ENCODE measurements at places on chromosomes 5 and 9.

DNA sequence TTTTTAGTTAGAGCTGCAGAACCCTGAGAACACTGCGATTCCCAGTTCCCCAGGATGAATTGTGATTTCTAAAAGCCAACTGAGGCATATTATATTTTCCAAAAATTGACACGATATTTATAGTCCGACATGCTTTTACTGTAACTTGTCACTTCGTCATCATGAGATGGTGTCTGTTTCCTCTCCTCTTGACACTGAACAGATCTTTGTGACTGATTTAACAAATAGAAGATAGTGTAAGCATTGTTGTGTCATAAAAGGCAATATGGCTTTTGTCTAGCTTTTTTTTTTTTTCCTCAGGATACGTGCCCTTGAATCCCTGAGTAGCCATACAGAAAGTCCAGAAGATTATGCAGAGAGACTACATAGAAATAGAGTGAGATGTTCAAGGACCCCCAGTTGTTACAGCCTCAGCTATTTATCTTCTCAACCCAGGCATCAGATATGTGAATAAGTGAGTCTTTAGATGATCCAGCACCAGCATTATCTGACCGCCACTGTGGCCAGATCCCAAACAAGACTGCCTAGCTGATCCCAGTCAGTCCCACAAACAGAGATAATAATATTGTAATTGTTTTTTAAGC is 27.8 kb upstream of the CCL21 start:
- DNase-seq = no peak

DNA sequence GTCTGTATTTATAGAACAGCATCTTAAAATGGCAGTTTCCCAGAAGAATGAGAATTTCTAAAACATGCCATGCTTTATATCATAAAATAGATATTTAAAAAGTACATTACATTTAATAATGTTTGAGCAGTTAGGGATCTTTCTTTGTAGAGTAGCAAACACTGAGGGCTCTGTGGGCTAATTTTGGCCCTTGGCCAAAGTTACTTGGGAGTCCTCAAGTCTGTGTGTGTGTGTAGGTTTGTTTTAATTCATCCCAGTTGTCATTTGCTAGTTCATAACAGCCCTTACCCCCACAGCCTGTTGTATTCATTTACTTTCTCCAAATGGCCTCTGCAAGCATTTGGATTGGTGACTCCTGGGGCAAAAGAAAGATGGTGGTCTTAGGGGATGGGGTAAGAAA is 576.4 kb upstream of the SGCD start:
- no peak for DNase-seq

GRCh38 chr9:127159325-127159801 is 36.9 kb upstream of the ANGPTL2 start:
- no peak for DNase-seq

DNA sequence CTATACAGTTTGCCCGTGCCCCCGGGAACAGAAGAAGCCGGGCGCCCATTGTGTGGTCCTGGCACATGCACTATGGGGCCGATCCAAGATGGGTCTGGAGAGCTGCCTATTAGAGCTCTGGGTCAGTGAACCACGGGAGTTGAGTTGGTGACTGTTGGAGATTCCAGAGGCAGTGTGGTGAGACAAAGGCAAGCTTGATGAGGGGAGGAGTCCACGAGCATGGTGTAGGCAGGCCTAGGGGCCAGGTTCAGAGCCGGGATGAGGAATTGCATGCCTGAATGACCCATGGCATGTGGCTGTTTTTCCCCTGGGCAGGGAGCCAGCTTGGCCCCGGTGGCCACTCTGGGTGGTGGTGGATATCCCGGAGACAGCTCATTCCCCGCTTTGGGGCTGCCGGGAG is 84.4 kb upstream of the STC2 start:
- no peak for DNase-seq

- no peak for DNase-seq
These were observed 659.9 kb downstream of the ISL1 start for GRCh38 chr5:52043137-52043536.

DNA sequence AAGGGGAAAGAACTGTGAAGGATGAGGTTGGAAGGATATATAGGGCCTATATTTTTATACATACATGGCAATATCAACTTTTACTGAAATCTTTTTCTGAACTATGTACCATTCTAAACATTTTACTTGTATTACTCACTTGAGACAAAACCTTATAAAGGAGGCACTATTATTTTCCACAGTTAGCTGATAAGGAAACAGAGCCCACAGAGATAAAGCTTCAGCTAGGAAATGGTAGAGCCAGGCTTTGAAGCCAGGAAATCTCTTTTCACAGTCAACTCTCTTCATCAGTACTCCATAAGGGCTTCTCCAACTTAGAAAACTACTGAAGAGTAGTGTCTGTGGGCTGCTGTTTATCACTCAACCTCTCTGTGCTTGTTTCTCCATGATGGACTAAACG is 613.7 kb downstream of the PRELID2 start:
- no peak for DNase-seq

DNA sequence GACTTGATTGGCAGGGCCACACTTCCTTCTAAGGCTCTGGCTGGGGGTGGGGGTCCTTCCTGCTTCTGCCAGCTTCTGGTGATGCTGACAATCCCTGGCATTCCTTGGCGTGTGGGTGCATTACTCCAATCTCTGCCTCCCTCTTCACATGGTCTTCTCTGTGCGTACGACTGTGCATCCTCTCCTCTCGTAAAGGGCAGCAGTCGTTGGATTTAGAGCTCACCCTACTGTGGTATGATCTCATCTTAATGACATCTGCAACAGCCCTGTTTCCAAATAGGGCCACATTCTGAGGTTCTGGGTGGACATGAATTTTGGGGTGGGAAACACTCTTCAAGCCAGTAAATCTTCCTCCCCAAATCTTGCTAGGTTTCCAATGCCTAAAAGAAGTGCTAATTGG is 36.8 kb downstream of the ROPN1L start:
- no peak for DNase-seq

Measured in activated CD8-positive, alpha-beta memory T cell treated with anti-CD3 and anti-CD28 coated beads for 48 hours (primary cell).